IPS DF 19.7 (cell line): ENCODE measurements at places on chromosomes 11 and 22.

DNA sequence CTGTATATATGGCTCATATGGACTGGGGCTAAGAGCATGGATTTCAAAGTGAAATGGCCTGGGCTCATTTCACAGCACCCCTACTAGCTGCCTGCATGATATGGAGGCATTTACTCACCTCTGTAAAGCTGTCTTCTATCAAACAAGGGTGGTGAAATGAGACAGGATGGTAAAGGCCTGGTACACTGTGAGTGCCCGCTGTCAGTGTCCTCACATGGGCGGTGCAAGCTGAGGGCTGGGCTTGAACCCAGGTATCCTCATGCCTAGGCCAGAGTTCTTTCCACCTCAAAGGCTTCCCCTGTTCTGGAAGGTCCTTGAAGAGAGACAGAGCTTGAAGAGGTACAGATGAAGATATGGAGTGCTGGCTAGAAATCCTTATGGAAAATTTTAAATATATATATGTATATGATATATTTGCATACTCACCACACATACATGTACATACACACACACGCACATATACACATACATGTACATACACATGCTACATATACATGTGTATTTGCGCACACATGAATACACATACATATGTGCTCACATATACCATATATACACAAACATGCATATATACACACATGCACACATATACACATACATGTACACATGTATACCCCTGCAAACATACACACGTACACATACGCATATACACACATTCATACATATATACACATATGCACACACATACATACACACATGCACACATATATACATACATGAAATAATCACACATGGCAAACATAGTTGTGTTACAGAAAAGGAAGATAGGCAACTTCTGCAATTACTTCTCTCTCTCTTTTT is 44.7 kb downstream of the MICAL2 start:
- DNase-seq: no peak

GRCh38 chr11:8681837-8682302 is 595 bp downstream of the TRIM66 start:
- DNase-seq: no peak

- DNase-seq: no peak
Measured at GRCh38 chr22:25012741-25013143, 60.2 kb downstream of the KIAA1671 start.

DNA sequence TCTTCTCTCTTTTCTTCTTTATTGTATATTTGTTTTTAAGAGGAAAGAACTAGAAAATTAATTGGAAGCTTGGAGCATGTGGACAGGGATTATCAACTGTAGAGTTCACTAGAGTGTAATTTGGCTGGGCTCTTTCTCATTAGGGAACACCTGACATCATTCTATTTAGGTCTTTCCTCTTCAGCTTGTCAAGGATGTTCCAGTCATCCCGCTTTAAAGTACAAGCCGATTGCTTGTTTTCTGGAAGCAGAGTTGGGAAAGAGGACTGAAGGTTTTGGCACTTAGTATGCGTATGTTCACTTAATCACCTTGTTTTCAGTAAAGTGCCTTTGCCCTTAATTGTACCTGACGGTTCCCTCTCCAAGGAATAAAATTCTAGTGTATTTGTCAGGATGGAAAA is 111.6 kb downstream of the WNT11 start:
- DNase-seq: no peak

- DNase-seq: peak; percentile 83
Measured at GRCh38 chr22:27670701-27671412, 130.7 kb downstream of the MN1 start.

- DNase-seq: no peak
Measured at GRCh38 chr11:21412652-21413383, 743.4 kb downstream of the NELL1 start.

GRCh38 chr11:32109138-32109537 is 18.3 kb downstream of the RCN1 start:
- no peak for DNase-seq

GRCh38 chr11:86153439-86153838 is 84.6 kb upstream of the PICALM start:
- no peak for DNase-seq

GRCh38 chr22:20015971-20016733 is 471 bp downstream of the ARVCF start:
- no peak for DNase-seq

GRCh38 chr11:98572941-98573340 is 447.8 kb upstream of the CNTN5 start:
- DNase-seq: no peak

GRCh38 chr11:128437136-128437535 is 150.2 kb downstream of the ETS1 start:
- no peak for DNase-seq

DNA sequence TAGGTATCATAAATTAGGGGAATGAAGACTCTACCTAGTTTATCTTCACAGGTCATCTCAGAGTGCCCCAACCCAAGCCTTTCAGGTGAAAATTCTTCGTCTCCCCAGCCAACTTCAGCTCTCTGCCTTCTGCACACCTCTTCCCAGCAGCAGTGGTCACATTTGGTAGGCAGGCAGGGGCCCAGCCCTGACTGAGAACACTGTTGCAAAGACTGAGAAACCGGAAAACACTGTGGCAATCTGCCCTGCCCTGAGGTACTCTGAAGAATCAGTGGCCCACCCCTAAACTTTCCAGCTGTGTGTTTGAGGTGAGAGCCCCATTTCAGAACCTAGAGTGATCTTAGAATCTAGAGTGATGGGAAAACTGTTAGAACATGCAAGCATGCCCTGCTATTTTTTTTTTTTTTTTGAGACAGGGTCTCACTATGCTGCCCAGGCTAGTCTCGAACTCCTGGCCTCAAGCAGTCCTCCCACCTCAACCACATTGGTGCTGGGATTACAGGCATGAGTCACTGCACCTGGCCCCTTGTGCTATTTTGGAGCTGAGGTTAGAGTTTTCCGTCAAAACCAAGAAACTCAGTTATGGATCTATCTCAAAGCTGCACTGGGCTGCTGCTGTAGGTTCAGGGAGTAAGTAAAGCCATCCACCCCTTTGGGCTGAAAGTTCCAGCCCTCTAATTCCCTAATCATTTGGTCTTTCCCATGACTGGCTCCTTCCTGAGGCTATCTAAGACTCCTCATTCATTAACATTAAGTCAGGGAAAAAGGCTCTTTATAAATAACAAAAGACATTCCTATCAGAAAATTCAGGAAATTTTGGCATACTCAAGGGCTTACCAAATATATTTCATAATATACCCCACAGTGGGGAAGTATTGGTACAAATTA is 1.7 kb upstream of the LDHA start:
- no peak for DNase-seq
